ENCODE measurements at places on chromosomes 7 and 10. TPM values are rescaled to one million over a fixed set of nuclear protein-coding genes. Genes with fewer than 3 reads are reported as not detected.

DNA sequence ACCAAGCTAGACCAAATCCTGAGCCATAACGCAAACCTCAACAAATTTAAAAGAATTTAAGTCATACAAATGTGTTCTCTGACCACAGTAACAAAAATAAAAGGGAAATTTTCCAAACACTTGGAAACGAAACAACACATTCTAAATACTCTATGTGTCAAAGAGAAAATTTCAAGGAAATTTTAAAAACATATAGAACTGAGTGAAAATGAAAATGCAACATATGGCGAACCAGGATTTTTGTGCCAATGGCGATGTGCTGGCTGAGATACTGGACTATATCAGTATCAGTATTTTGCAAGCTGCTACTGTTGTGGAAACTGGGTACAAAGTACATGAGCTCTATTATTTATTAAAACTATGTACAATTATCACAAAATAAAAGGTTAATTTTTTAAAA is 34.1 kb downstream of the KNDC1 start:
- H3K27me3 ChIP-seq: peaks cover 12% of the 10 kb centered on the region
- H3K27ac ChIP-seq: no peak overlapping the region
- H3K36me3 ChIP-seq: peaks cover 28% of the 10 kb centered on the region
- H3K4me3 ChIP-seq: no peak overlapping the region

- H3K4me1 ChIP-seq: peaks cover 4% of the 10 kb centered on the region
- DNase-seq: no peak
- no peak overlapping the region for H3K4me3 ChIP-seq
- no peak overlapping the region for H3K27ac ChIP-seq
- H3K36me3 ChIP-seq: no peaks in the 10 kb centered on the region
- H3K27me3 ChIP-seq: no peaks in the 10 kb centered on the region
Measured at GRCh38 chr7:93955304-93955703, 33.8 kb downstream of the GNG11 start.

GRCh38 chr7:9776900-9777299 is 1196.8 kb upstream of the PHF14 start:
- DNase-seq: no peak
- H3K27ac ChIP-seq: no peak overlapping the region
- no peak overlapping the region for H3K4me3 ChIP-seq
- H3K36me3 ChIP-seq: no peaks in the 10 kb centered on the region
- H3K27me3 ChIP-seq: no peaks in the 10 kb centered on the region

- no peaks in the 10 kb centered on the region for H3K27me3 ChIP-seq
- no peak for DNase-seq
- H3K36me3 ChIP-seq: no peaks in the 10 kb centered on the region
- H3K4me1 ChIP-seq: peaks cover 11% of the 10 kb centered on the region
- H3K4me3 ChIP-seq: no peak overlapping the region
- H3K27ac ChIP-seq: no peak overlapping the region
Measured at GRCh38 chr10:110546077-110546476, 21.4 kb upstream of the SMC3 start.

DNA sequence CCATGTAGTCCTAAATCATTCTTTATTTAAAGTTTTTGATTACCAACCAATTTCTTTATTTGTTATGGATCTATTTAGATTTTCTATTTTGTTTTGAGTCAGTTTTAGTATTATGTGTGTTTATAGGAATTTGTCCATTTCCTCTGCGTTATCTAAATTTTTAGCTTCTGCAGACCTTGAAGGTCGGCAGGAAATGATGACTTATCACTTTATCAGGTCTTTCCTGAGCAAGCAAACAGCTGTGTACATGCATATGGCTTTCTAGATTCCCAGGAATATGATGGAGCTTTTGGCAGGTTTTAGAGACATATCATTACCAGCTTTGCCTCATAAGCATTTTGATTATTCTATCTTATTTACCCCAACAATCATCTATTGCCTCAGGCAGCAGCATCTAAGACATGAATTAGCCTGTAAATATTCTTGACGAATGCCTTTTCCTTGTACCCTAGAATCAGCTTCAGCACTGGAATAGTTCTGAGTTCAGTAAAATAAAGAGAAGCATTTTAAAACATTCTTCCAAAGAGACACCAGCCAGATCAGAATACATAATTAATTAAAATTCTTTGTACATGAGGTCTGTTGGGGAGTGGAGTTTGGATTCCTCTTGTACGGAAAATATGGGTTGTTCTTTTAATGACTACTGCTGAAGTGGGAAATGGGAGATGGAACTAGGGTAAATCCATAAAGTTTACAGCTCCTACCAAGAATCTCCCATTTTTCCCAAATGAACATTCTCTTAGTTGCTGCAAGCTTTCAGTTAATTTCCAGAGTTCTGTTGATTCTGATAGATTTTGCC is 408.8 kb upstream of the SEMA3C start:
- H3K36me3 ChIP-seq: no peaks in the 10 kb centered on the region
- no peaks in the 10 kb centered on the region for H3K27me3 ChIP-seq
- no peak overlapping the region for H3K27ac ChIP-seq
- peaks cover under 1% of the 10 kb centered on the region for H3K4me1 ChIP-seq
- no peak for DNase-seq
- H3K4me3 ChIP-seq: no peak overlapping the region

DNA sequence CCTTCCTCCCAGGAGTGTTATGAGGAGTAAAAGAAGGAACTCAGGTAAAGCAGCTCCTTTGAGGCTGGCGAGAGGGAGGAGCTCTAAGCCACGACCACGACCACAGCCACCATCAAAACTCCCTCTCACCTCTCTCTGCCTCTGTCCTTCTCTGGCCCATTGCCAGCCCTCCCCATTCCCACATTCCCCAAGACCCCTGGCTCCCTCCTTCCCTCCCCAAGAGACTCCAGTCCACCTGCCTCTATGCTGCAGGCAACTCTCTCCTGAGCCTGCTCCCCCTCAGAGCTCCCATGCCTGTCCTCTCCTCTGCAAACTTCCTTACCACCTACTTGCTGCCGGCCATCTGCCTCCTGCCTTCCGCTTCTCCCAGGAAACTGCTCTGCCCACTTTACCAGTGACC is 9.5 kb downstream of the SLIT1 start:
- no peak overlapping the region for H3K27ac ChIP-seq
- no peak for DNase-seq
- H3K4me1 ChIP-seq: peaks cover 8% of the 10 kb centered on the region
- peaks cover 9% of the 10 kb centered on the region for H3K27me3 ChIP-seq

GRCh38 chr7:112414855-112415490 is 35.3 kb upstream of the IFRD1 start:
- peaks cover 14% of the 10 kb centered on the region for H3K4me1 ChIP-seq
- H3K4me3 ChIP-seq: no peak overlapping the region
- H3K27me3 ChIP-seq: no peaks in the 10 kb centered on the region
- no peak overlapping the region for H3K27ac ChIP-seq
- DNase-seq: no peak

DNA sequence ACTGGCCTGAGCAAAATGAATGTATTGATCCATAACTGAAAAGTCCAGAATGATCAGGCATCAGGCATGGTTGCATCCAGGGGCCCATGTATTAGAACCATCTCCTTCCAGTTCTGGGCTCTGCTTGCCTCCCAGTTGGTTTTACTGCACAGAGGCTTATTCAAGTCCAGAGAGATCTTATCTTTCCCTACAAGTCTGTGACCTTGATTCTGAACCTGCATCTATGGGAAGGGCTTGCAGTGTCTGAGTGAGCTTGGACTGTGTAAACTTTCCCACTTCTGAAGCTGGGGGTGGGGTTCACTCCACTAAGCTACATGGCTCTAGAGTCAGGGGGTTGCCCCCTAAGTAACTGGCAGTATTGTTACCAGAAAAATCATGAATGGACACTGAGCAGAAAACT is 136.2 kb downstream of the TCF7L2 start:
- H3K27me3 ChIP-seq: no peaks in the 10 kb centered on the region
- DNase-seq: no peak
- no peak overlapping the region for H3K4me3 ChIP-seq
- H3K27ac ChIP-seq: peak overlapping the region; percentile 12
- peaks cover 10% of the 10 kb centered on the region for H3K36me3 ChIP-seq

GRCh38 chr10:112351146-112351545 is 22.8 kb upstream of the ACSL5 start:
- no peak for DNase-seq
- no peaks in the 10 kb centered on the region for H3K27me3 ChIP-seq
- H3K4me3 ChIP-seq: no peak overlapping the region

GRCh38 chr7:29158795-29159423 is 12.6 kb upstream of the CPVL start:
- peaks cover 16% of the 10 kb centered on the region for H3K36me3 ChIP-seq
- DNase-seq: no peak

DNA sequence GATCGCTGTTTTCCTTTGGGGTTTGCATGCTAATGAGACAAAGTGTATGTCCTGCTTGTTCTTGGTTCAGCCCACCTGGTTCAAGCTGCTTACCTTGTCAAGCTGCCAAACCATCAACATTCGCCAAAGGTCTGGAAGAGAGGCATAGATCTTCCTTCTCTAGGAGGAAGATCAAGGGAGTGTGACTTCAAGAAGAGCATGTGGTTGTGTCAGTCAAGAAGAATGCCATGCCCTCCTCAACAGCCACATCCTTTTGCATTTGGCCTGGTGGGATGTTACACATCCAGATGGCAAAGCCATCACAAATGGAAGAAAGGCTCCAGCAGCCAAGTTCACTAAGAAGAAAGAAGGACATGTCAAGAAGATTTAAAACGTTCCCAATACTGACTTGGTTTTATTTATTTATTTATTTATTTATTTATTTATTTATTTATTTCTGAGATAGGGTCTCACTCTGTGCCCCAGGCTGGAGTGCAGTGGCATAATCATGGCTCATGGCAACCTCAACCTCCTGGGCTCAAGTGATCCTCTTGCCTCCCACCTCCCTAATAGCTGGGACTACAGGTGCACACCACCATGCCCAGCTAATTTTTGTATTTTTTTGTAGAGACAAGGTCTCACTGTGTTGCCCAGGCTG is 5.1 kb upstream of the PIP4K2A start:
- H3K4me3 ChIP-seq: no peak overlapping the region
- DNase-seq: no peak
- peaks cover 9% of the 10 kb centered on the region for H3K27me3 ChIP-seq
- H3K27ac ChIP-seq: no peak overlapping the region

- no peak for DNase-seq
- no peak overlapping the region for H3K27ac ChIP-seq
- H3K4me3 ChIP-seq: no peak overlapping the region
- no peaks in the 10 kb centered on the region for H3K27me3 ChIP-seq
Measured at GRCh38 chr10:86229376-86229775, 137.2 kb downstream of the GRID1 start.

GRCh38 chr10:96287392-96288105 is 16.2 kb upstream of the BLNK start:
- no peak for DNase-seq
- no peaks in the 10 kb centered on the region for H3K27me3 ChIP-seq
- no peak overlapping the region for H3K4me3 ChIP-seq

DNA sequence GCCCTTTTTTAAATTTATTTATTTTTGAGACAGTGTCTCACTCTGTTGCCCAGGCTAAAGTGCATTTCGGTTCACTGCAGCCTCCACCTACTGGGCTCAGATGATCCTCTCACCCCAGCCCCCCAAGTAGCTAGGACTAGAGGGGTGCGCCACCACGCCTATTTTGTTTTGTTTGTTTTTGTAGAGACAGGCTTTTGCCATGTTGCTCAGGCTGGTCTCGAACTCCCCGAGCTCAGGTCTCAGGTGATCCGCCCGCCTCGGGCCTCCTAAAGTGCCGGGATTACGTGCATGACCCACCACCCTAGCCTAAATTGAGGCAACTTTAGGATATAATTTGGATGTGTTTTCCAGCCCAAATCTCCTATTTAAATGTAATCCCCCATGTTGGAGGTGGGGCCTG is 805 bp downstream of the ZNF736 start:
- H3K4me3 ChIP-seq: no peak overlapping the region
- no peaks in the 10 kb centered on the region for H3K27me3 ChIP-seq
- no peaks in the 10 kb centered on the region for H3K4me1 ChIP-seq
- DNase-seq: no peak

- H3K27me3 ChIP-seq: no peaks in the 10 kb centered on the region
- H3K27ac ChIP-seq: no peak overlapping the region
- peaks cover 28% of the 10 kb centered on the region for H3K4me1 ChIP-seq
- DNase-seq: peak; percentile 84
- H3K4me3 ChIP-seq: no peak overlapping the region
- peaks cover 5% of the 10 kb centered on the region for H3K36me3 ChIP-seq
Measured at GRCh38 chr7:20172736-20173334, 44.3 kb downstream of the MACC1 start.

GRCh38 chr7:27382307-27382706 is 139.7 kb downstream of the EVX1 start:
- no peaks in the 10 kb centered on the region for H3K36me3 ChIP-seq
- no peak overlapping the region for H3K4me3 ChIP-seq
- H3K4me1 ChIP-seq: no peaks in the 10 kb centered on the region
- DNase-seq: no peak

DNA sequence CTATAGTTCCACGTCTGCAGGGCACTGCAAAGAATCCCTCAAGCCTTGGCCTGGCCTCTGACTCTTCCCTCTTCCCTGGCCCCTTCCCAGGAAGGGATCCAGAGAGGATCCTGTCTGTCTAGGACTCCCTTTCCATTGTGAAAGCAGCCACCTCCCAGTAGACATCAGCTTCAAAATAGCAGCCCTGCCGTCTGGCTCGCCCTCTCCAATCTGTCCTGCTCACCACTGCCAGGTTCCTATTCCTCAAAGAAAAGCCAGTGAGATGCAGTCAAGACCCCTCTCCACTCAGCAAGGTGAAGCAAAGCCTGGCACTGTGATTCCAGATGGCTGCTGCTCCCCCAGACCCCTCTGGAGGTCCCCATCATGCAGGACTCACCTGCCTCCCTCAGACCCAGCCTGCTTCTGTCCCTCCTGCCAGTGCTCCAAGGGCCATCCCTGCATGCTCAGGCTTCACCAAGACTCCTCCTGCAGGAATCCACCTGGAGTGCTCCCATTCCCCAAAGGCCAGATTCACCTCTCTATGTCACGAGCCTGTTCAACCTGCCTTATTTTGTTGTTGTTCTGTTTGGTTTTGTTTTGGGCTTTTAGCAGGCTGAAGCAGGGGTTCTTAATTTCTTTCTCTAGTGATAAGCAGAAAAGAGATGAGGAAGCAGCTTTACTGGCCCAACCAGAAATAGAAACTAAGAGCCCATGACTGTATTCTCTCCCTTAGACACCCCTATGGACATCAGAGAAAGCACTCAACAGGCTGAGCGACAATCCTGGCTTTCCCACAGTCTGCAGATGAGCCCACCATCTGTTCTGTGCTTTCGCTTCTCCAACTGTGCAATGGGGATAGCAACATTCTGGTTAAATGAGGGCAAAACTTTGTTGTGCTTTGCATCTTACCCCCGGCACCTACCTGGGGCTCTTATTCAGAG is 305.1 kb downstream of the GRID1 start:
- no peaks in the 10 kb centered on the region for H3K36me3 ChIP-seq
- no peak for DNase-seq
- H3K4me3 ChIP-seq: no peak overlapping the region
- no peaks in the 10 kb centered on the region for H3K4me1 ChIP-seq

- H3K27ac ChIP-seq: no peak overlapping the region
- no peak overlapping the region for H3K4me3 ChIP-seq
- no peaks in the 10 kb centered on the region for H3K27me3 ChIP-seq
- no peaks in the 10 kb centered on the region for H3K36me3 ChIP-seq
Measured at GRCh38 chr10:109203646-109204353, 719.5 kb downstream of the XPNPEP1 start.

SHOC2 gene
- 21.6 TPM for total RNA-seq

KCNK18 gene
- not detected for total RNA-seq

CEP55 gene
- 15.8 TPM for total RNA-seq

DPYSL4 gene
- total RNA-seq: 16.8 TPM

RBP4 gene
- 2.2 TPM for total RNA-seq

CD36 gene
- total RNA-seq: 1.4 TPM

TYW1B gene
- total RNA-seq: 5.6 TPM

SORBS1 gene
- total RNA-seq: 39.9 TPM

GPR146 gene
- 0.92 TPM for total RNA-seq

LRRD1 gene
- total RNA-seq: not detected

SHH gene
- total RNA-seq: 0.37 TPM

PTF1A gene
- 0.11 TPM for total RNA-seq

CACNA2D1 gene
- total RNA-seq: 33.3 TPM

SLC18A2 gene
- total RNA-seq: 7.1 TPM

LIPJ gene
- not detected for total RNA-seq

HMX2 gene
- total RNA-seq: 1.4 TPM

PAPSS2 gene
- total RNA-seq: 22.1 TPM

Data from WTC11 (cell line).